ENCODE measurements at places on chromosomes 4 and X.

DNA sequence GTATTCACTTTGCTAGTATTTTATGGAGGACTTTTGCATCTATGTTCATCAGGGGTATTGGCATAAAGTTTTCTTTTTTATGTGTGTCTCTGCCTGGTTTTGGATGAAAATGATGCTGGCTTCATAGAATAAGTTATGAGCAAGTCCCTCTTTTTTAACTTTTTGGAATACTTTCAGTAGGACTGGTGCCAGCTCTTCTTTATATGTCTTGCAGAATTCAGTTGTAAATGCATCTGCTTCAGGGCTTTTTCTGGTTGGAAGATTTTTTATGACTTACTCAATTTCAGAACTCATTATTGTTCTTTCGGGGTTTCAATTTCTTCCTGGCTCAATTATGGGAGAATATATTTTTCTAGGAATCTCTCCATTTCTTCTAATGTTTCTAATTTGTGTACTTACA, 9.1 kb upstream of the CSN2 start:
- no peak for DNase-seq

GRCh38 chrX:48904626-48905025, 6.8 kb downstream of the SLC35A2 start:
- no peak for DNase-seq

GRCh38 chrX:106159861-106160282, 8.2 kb upstream of the PWWP3B start:
- DNase-seq, result no peak

DNA sequence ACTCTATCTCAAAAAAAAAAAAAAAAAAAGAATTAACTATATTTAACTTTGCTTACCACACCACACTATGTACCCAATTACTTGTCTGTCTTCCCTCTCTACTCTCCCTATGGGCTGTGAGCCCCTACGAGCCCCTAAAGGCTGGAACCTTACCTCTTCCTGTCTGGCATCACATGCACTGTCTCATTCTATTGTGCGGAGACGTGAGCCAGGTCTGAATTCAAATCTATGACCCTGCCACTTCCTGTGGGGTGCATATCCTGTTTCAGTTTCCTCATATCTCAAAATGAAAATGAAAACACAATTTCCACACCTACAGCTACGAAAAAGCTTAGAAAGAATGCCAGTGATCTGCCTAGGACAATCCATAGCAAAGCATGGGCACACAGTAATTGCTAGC, 42.9 kb upstream of the HS3ST1 start:
- DNase-seq, result no peak

DNA sequence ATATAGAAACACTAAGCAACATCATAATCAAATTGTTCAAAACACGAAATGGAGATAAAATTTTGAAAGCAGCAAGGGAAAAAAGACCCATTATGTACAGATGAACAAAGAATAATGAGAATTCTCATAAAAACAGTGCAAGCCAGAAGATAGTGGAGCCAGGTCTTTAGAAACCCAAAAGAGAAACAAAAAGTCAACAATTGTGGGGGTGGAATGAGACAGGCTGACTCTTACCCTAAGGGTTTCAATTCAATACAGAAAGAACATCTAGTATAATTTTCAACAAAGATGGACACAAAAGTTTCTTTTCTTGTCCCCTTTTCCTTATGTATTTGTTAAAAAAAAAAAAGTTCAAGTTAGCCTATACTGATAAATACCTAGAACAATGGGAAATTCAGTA, 34.0 kb upstream of the MAGEB2 start:
- no peak for DNase-seq

DNA sequence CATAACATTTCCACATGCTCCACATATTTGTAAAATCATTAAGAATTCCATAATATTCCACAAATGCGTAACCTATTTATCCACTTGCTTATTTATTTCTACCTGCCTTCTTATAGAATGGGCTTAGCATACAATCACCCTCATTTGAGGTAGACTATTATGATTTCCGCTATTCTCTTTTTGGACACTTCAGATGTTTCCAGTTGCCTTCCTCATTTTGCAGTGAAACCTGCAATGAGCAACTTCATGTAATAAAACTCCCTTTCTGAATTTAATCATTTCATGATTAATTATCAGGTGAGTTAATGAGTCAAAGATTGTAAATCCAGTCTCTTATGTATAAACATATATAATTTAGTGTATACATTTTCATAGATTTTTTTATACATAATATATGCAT, 58.0 kb downstream of the PPP3CA start:
- DNase-seq, result no peak

DNA sequence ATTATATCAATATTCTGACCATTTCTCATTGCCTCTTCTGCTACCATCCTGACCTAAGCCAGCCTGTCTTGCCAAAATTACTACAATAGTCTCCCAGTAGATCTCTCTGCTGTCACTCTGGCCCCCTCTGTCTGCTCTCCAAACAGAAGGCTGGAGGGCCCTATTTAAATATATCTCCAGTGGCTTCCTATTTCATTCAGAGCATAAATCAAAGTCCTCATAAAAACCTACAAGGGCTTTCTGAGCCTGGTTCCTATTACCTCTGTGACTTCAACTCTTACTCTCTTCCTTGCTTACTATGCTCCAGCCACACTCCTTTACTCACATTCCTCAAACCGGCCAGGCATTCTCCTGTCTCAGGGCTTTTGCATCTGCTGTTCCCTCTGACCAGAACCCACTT, 19.0 kb downstream of the IGSF1 start:
- DNase-seq, result no peak

All from EL (cell line).